Left ventricle myocardium inferior (tissue), 1 donor: ENCODE measurements at places on chromosomes 1 and 21. TPM values are rescaled to one million over a fixed set of nuclear protein-coding genes. Genes with fewer than 3 reads are reported as not detected.
A peak's percentile ranks its signal among the peaks of the same experiment; 100 is the strongest.

DNA sequence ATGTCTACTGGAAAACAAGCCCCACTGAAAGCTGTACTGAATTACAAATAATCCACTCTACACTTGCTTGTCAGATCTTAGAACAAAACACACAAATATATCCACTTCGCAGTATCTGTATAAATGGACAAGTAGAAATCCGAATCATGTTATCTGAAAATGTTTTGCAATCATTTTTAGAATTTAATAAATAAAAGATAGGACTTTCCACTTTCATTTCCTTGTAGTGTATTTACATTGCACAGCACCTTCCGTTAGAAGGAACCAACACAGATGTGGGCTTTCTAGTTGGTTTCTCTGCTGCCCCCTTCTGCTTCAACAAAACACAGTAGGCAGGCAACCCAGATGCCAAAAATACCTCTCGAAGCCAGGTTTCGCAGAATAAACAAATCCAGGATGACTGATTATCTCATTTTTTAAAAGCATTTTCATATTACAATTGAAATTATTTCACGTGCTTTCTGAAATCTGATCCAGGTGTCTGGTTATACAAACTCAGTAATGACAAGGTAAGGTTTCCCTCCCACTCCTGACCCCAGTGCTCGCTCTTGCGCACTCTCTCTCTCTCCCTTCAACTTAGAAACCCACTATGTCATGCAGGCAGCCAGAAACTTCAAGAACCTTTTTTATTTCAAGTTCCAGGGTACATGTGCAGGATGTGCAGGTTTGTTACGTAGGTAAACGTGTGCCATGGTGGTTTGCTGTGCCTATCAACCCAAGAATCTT lies 389.9 kb downstream of the SMYD3 start:
- DNase-seq = no peak

PTPRF gene
- 2.9 TPM for total RNA-seq

- DNase-seq = no peak
Measured at GRCh38 chr1:3231826-3232225, 162.8 kb downstream of the PRDM16 start.

DNA sequence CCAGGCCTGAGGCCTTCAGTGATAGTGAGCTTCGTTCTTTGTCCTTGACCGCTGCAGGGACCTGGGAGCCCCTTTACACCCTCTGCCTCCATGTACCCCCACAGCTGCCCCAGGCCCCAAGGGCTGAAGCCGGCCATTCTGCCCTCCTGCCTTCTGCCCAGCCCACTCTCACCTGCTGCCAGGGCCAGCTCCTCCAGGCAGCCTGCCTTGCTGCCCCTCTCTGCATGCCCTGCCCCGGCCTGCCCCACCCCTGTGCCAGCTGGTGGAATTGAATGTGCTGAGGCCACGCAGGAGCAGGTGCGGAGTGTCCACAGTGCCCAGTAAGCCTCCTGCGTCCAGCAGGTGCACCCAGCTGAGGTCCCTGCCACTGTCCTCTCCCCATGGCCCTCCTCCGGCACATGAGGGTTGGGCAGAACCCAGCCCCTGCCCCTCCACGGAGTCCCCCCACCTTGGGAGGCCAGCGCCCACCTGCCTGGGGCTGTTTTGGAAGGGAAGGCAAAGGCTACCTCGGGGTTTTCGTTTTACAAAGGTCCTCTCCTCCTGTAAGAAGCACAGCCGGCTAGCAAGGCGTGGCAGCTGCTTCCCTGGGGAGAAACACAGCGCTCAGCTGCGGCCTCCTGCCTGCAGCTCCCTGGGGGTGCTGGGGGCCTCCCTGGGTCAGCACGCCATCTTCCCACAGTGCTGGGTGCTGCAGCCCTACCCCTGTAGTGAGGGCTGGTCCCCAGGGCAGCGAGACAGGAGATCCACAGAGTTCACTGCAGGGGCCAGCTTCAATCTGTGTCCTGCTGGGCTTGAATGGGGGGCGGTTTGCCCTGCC lies 21.0 kb downstream of the MMEL1 start:
- no peak for DNase-seq

DNA sequence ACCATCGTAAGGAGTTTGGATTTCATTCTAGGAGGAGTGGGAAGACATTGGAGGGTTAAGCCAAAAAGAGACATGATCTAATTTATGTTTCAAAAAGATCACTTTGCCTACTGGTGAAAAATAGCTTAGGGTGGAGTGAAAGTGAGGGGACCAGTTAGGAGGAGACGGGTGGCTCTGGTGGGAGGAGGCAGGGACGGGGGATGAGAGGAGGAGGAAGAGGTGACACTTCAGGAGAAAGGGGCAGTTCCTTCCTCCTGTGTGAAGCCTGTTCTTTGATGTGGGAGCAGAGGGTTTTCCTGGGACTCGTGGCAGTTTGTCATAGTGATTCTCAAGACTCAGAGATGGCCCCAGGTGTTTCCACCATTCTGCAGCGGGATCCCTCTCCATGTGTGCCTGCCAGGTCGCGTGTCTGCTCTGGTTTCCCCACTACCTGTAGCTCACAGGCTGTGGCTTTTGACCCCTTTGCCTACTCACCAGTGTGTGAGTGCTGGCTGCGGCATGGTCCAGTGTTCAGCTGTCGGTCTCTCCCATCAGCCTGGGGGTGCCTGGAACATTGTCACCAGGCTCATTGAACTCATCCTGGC lies 102.4 kb downstream of the CNIH3 start:
- DNase-seq = no peak

- no peak for DNase-seq
Measured at GRCh38 chr1:3594706-3595377, 16.5 kb downstream of the MEGF6 start.

DNA sequence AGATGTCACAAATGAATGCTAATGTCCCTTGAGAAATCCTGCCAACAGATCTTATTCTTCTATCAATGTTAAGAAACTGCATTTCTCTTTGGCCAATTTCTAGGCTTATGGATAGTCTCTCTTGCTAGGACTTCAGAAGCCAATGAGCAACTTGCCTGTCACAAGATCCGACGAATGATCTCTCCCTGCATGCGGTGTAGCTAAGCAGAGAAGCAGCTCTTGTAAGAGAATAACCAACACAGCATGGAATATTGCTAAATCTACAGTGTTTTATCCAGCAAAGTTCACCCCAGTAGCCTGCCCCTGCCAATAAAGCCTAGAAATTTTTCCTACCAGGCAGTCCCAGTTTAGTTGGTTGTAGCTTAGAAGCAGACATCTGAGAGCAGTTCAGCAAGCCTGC lies 2.1 kb upstream of the SLC44A5 start:
- no peak for DNase-seq

OR2L13 gene
- total RNA-seq = not detected

SLC2A5 gene
- 4.2 TPM for total RNA-seq

DNA sequence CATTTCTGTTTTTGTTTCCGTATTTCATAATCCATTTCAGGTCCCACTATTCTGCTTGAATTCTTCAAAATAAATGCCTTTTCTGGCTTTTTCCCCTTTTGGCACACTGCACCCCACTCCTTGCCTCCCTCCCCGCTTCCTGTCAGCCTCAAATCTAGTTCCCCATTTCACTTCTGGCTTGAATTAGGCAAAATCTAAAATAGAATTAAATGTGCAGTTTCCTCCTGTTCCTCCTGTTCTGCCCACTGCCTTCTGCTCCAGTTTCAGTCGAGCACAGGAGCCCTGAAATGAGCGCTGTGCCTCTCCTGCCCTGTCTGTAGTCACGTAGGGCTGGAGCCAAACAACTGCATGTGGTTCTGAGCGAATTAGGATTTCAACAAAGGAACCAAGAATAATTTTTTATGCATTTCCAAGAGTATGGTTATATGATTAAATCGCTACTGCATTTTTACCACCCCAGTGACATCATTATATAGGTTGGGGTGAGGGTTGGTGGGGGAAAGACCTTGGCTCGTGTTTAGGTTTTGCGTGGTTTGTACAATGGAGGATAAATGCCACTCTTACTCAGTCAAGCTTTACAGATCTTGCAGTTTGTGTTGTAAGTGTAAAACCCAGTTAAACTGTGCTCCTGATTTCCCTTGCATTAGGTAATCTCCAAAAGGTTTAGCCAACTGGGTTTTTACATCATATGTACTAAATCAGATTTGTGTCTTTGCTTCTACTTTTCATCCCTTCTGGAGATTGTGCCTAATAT lies 114.9 kb downstream of the VPS13D start:
- no peak for DNase-seq

DNA sequence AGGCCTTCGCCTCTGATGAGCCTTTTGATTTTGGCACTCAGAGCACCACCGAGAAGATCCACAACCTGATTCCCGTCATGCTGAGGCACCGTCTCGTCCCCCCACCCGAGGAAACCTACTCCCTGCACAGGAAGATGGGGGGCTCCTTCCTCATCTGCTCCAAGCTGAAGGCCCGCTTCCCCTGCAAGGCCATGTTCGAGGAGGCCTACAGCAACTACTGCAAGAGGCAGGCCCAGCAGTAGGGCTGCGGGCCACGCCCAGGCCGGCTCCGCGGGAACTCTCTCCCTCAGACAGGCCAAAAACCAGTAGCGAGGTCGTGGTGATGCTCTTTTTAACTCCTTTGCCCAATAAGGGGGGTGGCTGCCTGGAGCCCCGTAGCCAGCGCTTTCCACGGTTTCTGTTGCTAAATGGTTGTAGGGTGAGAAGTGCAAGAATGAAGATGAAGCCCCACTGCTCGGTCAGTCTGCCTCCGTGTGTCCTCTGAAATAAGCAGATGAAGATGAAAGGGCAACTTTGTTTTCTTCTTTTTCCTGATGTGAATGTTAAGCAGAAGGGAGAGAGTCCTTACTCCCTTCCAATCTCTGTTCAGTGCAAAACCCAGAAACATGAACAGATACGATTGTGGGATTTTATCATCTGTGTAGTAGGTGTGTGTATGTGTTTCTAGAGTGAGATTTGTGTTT lies 46.5 kb downstream of the COQ8A start:
- DNase-seq = no peak

GRCh38 chr1:245556057-245556456 lies 401.3 kb downstream of the KIF26B start:
- no peak for DNase-seq

GRCh38 chr1:17207046-17207445 lies 2.1 kb downstream of the PADI1 start:
- DNase-seq = peak; percentile 36

- DNase-seq = no peak
Measured at GRCh38 chr1:1237874-1238701, 6.1 kb downstream of the B3GALT6 start.
